Esophagus muscularis mucosa (tissue), 4 donors: ENCODE measurements at places on chromosomes 4 and X. TPM values are rescaled to one million over a fixed set of nuclear protein-coding genes. Genes with fewer than 3 reads are reported as not detected.

SMIM31 gene
- not detected for total RNA-seq

CENPVL1 gene
- total RNA-seq: not detected

MAOA gene
- 334 TPM for total RNA-seq

YY2 gene
- 0.84 TPM for total RNA-seq

MCF2 gene
- 0.39 TPM for total RNA-seq

SPANXN1 gene
- total RNA-seq: not detected

FGG gene
- not detected for total RNA-seq

TLL1 gene
- total RNA-seq: 8.3 TPM

HTN3 gene
- total RNA-seq: not detected

PNMA3 gene
- 0.42 TPM for total RNA-seq
